M059J (cell line): ENCODE measurements at places on chromosomes 2 and 18. TPM values are rescaled to one million over a fixed set of nuclear protein-coding genes. Genes with fewer than 3 reads are reported as not detected.

GRCh38 chr2:108911401-108911800 is 77.6 kb downstream of the EDAR start:
- DNase-seq = no peak

- no peak for DNase-seq
Measured at GRCh38 chr18:34957864-34958259, 83.4 kb upstream of the MAPRE2 start.

DNA sequence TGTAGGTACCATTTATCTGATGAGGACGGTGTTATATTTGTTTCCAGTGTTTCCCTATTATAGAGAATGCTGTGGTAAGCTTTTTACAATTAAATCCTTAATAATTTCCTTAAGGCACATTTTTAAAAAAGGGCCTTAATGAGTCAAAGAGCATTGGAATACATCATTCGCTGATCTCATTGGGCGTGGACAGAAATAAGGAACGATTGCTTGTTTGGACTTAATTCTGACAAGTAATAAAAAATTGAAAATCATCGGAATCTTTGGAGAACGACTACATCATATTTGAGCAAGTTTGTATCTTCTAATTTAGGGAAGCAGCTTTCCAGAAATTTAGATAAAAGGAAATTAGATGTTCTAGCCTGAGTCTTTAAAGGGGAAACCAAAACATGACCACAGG is 11.3 kb downstream of the AGPS start:
- DNase-seq = no peak

GRCh38 chr2:37146062-37146461 is 10.7 kb downstream of the EIF2AK2 start:
- no peak for DNase-seq

GRCh38 chr2:128686497-128686859 is 367.8 kb upstream of the HS6ST1 start:
- no peak for DNase-seq

- DNase-seq = no peak
Measured at GRCh38 chr2:224253464-224253863, 148.4 kb downstream of the FAM124B start.

DNA sequence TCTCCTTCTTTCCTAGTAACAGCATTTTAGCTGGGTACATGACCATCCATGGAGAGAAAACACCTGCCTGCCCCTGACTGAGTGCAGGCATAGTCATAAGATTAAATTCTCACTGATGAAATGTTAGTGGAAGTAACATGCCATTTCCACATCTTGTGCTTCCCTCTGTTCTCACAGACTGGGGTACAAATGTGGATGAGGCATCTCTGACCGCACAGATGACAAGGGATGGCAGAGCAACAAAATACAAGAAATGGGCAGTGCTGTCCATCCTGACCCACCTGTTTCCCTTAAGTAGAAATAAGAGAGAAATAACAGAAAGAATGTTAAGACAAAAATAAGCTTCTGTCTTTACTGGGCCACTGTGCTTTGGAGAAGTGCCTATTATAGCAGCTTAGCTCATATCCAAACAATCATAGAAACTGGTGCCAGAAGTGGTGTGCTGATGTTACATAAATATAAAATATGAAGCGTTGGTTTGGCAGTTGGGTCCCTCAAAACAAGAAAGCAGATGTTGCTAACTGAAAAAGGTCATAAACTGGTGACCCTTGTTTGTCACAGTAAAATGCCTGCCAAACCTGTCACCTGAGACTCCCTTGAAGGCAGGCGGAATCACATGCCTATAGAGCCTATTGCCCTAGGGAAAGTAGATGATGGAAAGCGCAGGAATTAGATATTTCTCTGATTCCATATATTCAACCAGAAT is 72.4 kb upstream of the CCDC150 start:
- no peak for DNase-seq

DNA sequence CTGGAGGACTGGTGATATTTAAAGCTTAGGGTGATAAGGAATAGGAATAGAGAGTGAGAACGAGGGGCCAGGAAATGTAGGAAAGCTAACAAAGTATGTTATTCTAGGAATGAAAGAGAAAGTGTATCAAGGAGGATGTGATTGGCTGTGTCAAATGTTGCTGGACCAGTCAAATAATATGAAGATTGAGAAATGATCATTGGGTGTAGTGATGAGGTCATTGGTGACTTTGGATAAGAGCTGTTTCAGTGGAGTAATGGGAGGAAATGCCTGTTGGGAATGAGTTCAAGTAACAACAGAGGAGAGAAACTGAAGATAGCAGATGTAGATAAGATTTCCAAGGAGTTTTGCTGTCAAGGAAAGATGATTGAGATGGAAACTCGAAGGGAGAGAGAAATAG is 74.4 kb downstream of the UBE2E3 start:
- DNase-seq = no peak

DNA sequence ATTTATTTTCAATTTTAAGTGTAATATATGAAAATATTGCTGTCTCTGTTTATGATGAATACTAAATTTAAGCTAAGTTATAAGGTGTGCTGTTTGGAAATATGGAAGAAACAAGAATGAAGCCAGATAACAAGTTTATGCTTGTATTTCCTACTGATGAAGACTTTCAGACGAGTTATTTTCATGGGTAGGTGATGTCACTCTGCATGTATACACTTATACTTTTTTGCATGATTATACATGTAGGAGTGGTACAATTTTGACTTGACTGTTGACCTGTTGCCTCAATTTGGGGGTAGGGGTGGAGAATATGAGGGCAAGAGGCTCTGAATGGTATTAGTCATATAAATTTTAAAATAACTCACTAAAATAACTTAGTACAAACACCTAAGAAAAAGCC is 133.7 kb downstream of the HAUS1 start:
- no peak for DNase-seq

DNA sequence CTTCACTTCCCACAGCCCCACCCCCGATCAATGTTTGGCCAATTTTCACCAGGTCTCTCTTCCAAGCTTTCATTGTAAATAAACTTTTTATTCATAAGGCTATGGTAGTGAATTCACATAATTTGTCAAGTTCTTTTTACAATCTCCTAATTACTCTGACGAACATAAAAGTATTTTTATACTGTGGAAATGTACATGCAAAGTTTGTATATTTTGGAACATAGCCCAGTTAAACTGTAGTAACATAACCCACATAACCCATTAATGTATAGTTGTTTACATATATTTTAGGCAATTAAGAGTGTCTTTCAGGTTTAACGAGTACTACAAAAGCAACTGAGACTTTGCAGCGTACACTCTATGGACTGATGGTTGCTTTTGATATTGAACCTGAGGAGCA is 228.3 kb upstream of the ERBB4 start:
- DNase-seq = no peak

GRCh38 chr18:29248805-29249204 is 1071.9 kb upstream of the CDH2 start:
- DNase-seq = no peak

- DNase-seq = peak; percentile 57
Measured at GRCh38 chr2:202721621-202722020, 86.9 kb downstream of the FAM117B start.

DNA sequence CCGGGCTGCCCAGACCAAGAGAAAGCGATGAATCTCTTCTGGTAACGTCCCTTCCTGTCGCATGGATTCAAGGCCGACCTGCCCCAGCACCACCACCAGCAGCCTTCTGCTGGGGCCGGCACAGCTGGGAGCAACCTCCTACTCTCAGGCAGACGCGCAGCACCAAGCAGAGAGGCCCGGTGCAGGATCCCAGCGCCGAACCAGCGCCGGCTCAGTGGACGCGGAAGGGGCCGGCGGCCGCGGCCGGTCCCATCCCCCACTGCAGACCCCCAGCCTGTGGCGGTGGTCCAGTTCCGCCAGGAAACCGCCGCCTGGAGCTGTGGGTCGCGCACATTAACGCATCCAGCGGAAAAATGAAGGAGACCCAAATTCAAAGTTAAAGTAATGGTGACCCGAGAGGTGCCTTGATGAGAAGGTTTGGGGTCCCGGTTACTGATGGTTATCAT is 525 bp upstream of the MAL start:
- DNase-seq = no peak

DNA sequence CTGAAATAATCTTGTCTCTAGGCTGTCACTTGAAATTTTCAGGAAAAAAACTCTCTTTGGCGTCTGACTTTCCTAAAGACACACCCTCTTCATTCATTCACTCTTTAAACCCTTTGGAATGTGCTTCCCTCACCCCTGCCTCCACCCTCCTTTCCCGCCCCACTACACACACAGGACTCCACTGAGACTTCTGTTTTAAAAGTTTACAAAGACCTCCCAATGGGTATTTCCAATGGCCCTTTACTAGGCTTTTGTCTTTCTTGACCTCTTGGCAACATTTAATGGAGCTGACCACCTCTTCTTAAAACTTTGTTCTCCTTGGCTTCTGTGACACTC is 96.1 kb downstream of the RBMS1 start:
- DNase-seq = peak; percentile 66

GRCh38 chr2:232043966-232044365 is 82.5 kb downstream of the DIS3L2 start:
- DNase-seq = no peak

DNA sequence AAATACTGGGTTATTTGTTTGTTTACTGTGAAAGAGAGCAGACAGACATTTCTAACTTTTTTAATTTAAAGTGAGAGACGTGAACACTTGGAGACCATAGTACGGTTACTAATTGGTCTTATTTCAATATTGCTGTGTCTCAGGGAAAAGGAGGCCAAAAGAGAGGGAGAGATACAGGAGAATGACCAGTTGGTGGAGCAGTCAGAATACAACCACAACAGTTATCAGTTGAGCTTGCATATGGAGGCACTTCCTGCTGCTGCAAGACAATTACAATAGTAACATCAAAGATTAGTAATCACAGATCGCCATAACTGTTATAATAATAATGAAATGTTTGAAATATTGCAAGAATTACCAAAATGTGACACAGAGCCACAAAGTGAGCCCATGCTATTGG is 58.2 kb downstream of the TWSG1 start:
- DNase-seq = no peak

- DNase-seq = no peak
Measured at GRCh38 chr18:55089610-55090009, 130.3 kb upstream of the CCDC68 start.

- DNase-seq = no peak
Measured at GRCh38 chr18:77763530-77764145, 514.0 kb downstream of the GALR1 start.

DNA sequence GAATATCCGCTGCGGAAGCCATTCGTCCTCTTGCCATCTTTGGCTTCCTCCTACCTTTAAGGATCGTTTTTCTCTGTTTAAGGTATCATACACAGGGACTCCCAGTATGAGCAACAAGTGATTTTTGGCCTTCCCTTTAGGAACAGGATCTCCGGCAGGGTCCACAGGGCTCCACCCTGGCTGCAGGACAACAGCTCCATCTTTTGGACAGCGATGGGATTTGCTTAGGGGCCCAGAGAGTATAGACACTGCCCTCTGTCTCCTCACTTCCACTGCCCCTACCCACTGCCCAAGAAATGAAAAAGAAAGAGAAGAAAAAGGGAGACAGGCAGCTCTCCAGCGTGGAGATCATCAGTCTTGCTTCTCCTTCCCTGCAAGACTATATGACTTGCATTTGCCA is 224.5 kb downstream of the UXS1 start:
- DNase-seq = peak; percentile 4

DNA sequence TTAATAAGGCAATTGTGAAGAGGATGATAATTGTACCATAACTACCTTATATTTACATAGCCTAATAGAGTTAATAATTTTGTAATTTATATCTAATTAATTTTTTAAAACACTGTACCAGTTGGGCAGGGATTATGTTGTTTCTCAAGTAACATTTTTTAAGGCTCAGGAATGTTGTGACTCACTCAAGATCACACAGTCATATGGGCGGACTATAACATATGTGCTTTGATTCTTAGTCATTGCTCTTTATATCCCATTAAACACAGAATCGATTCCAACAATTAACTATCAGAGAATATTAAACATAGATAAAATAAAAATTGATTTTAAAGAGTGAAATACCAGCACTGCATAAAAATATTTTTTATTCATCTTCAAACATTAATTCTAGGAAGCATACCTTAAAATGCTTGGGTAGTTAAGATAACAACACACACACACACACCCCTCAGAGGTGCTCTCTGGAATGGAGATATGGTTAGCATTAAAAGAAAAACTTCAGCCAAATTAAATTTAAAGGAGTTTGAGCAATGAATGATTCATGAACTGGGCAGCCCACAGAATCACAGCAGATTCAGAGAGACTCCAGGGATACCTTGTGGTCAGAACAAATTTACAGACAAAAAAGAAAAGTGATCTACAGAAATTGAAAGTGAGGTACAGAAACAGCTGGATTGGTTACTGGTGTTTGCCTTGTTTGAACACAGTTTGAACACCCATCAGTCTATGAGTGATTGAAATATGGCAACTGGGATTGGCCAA is 869.4 kb upstream of the ID2 start:
- no peak for DNase-seq

- DNase-seq = no peak
Measured at GRCh38 chr2:20671736-20672080, 4.8 kb downstream of the GDF7 start.

GRCh38 chr2:107303964-107304363 is 418.0 kb upstream of the ST6GAL2 start:
- DNase-seq = peak; percentile 2

DNA sequence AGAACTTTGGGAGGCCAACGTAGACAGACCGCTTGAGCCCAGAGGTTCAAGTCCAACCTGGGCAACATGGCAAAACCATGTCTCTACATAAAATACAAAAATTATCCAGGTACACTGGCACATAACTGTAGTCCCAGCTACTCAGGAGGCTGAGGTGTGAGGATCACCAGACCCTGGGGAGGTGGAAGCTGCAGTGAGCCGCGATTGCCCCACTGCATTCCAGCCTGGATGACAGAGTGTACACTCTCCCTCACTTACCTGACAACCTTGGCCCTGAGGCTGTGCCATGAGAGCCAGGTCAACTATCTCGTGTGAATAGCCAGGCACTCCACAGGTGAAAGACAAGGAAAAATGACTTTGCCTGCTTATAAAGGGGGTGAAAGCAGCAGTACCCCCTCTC is 39.3 kb downstream of the CBLN2 start:
- DNase-seq = no peak

- DNase-seq = no peak
Measured at GRCh38 chr2:3585261-3586109, 9.4 kb upstream of the COLEC11 start.

DNA sequence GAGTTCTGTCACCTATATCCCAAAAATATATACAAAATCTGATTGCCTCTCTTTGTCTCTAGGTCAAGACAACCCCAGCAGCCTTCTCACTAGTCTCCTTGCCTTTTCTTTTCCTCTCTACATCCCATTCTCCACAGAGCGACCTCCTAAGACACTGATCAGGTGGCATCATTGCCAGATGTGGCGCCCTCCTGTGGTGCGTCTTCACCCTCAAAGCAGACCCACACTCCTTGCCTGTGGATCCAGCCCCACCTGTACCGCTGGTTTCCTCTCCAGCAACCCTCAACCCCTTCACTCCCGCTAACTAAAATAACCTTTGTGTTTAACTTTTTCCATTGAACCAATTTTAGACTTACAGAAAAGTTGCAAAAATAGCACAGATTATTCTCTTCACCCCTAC is 273.3 kb downstream of the GLI2 start:
- no peak for DNase-seq

- DNase-seq = no peak
Measured at GRCh38 chr2:241818943-241819270, 9.9 kb downstream of the NEU4 start.

The PPP1R1C gene
- total RNA-seq = 5.2 and 8.4 TPM in 2 replicates

The CCL20 gene
- total RNA-seq = not detected in 2 replicates

The MALL gene
- 27.5 and 42.0 TPM in 2 replicates for total RNA-seq

The SALL3 gene
- total RNA-seq = not detected in 2 replicates

The CFAP221 gene
- total RNA-seq = 0.12 TPM in 1 of 2 replicates, not detected in the other

The CDKL4 gene
- total RNA-seq = not detected in 2 replicates

The ALPP gene
- total RNA-seq = 0.59 and 1.5 TPM in 2 replicates

The DNAH6 gene
- 0.02 TPM in 1 of 2 replicates, not detected in the other for total RNA-seq

The GKN1 gene
- not detected in 2 replicates for total RNA-seq

The REG1B gene
- not detected in 2 replicates for total RNA-seq

The ACTR1B gene
- 39.4 and 52.6 TPM in 2 replicates for total RNA-seq

The LYPD1 gene
- total RNA-seq = 145 and 146 TPM in 2 replicates
